Activated naive CD4-positive, alpha-beta T cell treated with anti-CD3 and anti-CD28 coated beads, Interleukin-2, amount 50 U/mL, for 72 hours (primary cell): ENCODE measurements at places on chromosomes 7 and 10. TPM values are rescaled to one million over a fixed set of nuclear protein-coding genes. Genes with fewer than 3 reads are reported as not detected.

DNA sequence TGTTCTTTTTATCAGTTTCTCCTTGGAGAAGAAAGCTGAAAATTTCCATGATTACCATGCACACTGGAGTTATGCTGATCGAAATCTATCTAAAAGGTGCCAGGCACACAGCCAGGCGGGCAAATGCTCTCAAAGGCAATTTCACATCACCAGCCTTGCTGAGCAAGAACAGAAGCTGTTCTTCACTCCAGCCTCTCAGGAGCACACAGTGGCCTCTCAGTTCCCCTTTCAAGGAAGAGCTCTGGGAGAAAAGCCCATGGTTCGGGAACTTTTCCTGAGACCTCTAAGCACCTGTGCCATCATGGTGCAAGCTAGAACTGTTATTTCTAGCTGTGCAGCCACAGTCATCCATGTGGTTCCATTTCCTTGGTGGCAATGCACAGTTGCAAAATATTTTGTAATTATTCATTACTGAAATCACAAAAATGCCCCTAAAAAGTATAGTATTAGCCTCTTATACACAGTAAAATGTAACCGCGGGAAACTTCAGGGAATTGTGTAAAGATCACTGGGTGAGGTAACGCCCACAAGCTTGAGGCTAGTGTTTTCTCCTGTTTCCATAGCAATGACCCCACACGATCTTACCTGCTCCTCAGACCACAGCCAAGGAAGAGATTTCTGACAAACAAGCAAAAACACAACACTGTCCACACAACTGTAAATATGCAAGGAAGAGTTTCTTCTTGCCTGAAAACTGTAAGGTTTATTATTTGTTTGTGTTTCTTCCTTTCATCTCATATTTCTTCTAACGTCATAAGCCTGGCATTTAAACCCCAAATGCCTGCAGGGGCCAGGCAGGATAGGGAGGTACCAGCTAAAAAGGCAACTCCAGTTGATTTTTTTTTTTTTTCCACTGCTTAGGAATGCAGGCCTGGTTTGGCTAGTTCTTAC, 121.2 kb downstream of the FAM107B start:
- DNase-seq: no peak

DNA sequence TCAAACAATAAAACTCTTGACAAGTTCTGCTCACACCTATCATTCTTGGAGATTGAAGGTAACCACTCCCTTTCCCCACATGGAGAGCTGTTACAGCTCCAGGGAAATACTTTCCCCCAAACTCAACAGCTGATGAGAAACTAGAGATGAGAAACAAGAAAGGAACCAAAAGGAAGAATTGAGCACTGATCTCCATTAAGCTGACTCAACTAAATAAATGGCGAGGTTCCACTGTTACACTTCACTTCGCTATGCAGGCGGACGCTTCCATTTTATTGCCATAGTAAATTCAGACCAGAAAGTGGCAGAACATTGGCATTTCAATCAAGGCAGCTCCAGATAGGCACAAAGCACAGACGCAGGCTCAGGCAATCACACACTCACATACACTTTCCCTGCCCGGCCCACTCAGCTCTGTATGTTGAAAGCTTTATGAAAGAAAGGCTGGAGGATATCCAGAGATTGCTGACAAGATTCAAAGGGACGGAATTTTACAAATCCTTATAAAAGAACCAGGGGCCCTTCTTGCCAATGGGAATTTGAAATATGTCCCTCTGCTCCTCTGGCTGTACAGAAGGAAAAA, 11.5 kb upstream of the YAE1 start:
- DNase-seq: no peak

DNA sequence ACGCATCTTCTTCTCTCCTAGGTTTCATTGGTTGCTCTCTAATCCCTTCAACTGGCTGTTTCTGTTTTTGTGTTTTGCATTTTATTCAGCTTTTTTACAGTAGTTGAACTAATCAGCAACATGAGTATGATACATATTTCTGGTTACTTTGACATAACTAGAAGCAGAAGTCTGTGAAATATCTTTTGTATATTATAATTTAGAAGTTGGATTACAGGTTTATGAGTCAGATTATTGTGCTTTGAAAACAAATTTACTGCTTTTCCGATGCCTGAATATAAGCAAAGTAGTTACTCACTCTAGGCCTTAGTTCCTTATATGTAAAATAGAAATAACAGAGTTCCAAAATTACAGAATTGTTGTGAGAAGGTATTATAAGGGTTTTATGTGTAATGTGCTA, 96.2 kb upstream of the MEOX2 start:
- no peak for DNase-seq

GRCh38 chr10:71237843-71238623, 25.7 kb downstream of the UNC5B start:
- DNase-seq: no peak

- DNase-seq: no peak
Measured at GRCh38 chr7:111903797-111904196, 302.4 kb downstream of the DOCK4 start.

The PDE1C gene
- total RNA-seq: not detected

DNA sequence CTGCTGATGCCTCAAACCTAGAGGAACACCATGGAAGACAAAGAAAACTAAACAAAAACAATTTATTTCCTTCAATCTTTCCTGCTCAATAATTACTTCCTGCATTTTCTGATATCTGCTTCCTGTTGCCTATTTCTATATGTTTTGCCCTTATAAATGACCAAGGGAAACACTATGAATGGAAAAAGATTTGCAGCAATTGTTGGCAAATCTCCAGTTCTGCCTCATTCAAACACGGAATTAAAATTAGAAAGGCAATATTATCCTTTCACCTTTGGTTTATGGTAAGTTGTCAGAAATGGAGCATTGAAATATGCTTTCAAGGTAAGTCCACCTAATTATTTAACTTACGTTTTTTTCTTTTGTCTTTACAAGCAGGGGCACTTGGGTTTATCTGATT, 552.2 kb upstream of the ANKRD30A start:
- DNase-seq: no peak

The CACNA2D1 gene
- total RNA-seq: not detected

DNA sequence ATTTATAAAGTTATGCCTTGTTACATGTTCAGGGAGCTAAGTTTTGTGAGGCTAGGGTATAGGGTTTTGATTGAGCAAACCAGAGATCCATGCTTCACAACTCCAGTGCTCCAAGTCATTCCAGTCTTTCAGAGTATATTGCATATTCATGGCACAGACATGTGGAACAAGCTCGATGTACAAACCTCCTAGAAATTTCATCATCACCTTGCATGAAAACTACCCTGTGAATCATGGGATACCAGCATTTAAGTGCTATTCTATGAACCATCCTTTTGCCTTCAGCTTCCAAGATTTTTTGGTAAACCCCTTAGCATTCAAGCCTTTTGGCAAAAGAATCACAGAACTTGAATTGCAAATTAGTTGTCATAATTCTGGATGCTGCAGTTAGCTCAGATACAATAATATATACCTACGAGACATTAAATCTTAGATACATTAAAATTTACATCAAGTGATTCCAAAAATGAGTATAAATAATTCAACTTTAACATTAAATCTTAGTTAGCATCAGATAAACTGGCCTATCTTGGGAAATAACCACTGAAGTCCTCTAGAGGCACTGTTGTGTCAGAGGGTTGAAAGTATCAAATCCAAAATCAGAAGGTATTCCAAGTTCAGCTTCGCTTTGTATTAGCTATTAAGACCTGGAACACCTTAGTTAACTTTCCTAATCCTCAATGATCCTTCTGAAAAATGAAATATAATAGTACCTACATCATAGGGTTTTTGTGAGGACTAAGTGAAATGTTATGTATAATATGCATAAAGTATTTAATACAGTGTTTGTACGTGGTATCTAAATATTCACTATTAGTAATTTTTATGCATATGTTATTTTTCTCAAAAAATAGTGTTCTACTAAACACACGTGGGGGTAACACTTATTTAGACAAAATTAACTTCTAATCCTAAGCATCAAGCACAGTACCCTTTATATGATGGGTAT, 55.5 kb upstream of the CABCOCO1 start:
- no peak for DNase-seq

- DNase-seq: no peak
Measured at GRCh38 chr10:48748573-48748972, 63.9 kb downstream of the WDFY4 start.

DNA sequence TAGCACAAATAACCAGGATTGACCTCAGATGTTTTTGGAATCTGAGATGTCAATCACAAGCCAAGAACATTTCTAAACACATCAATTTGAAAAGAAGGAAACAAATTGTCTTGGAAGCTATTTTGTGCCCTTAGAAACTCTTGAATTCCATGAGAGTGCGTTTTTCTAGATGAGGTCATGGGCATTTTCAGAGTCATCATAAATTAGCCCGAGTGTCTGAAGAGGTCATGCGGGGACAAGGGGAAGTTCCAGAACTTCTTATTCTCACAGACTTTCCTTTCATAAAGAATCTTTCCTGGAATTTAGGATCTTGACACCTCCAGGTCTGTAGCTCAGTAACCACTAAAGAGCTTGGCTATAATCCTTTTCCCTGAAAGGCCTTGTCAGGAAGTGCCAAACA, 28.2 kb downstream of the IL2RA start:
- DNase-seq: no peak

- no peak for DNase-seq
Measured at GRCh38 chr10:102670065-102670670, 25.9 kb downstream of the TRIM8 start.
